GM12892 (cell line): ENCODE measurements at places on chromosomes 1 and 21.
A peak's percentile ranks its signal among the peaks of the same experiment; 100 is the strongest.

DNA sequence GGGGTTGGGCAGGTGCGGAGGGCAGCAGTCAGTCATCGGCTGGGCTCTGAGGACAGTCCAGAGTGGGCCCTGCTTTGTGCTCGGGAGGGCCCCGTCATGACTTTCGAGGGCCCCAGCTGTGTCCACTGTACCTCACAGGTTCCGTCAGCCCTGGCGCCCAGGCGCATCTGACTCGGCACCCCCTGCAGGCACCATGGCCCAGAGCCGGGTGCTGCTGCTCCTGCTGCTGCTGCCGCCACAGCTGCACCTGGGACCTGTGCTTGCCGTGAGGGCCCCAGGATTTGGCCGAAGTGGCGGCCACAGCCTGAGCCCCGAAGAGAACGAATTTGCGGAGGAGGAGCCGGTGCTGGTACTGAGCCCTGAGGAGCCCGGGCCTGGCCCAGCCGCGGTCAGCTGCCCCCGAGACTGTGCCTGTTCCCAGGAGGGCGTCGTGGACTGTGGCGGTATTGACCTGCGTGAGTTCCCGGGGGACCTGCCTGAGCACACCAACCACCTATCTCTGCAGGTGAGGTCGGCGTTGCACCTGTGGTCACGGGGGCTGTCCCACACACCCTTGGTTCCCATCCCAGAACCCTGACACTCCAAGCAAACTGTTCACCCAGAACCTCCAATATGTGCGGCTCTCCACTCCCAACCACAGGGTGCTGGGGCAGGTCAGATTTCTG is 7.8 kb downstream of the PODN start:
- DNase-seq: peak; percentile 14

DNA sequence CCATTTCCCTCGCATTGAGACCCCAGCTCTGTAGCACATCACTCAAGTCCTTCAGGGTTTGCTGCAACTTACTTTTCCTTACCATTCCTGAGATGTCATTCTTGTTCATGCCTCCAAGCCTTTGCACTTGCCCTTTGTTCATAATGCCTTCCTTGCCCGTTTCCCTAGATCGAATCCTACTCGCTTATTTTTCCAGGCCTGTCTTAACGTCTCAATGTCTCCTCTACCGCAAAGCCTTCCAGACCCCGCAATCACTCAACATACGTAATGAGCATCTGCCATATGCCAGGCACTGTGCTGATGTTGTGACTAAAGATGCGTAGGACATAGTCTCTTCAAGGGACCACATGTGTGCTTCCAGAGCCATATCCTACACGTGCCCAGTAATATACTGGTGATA is 31.1 kb upstream of the CNIH3 start:
- no peak for DNase-seq

GRCh38 chr1:185969524-185969991 is 235.4 kb downstream of the HMCN1 start:
- DNase-seq: no peak

- DNase-seq: no peak
These were observed 42.5 kb upstream of the C1orf174 start for GRCh38 chr1:3942416-3943122.

DNA sequence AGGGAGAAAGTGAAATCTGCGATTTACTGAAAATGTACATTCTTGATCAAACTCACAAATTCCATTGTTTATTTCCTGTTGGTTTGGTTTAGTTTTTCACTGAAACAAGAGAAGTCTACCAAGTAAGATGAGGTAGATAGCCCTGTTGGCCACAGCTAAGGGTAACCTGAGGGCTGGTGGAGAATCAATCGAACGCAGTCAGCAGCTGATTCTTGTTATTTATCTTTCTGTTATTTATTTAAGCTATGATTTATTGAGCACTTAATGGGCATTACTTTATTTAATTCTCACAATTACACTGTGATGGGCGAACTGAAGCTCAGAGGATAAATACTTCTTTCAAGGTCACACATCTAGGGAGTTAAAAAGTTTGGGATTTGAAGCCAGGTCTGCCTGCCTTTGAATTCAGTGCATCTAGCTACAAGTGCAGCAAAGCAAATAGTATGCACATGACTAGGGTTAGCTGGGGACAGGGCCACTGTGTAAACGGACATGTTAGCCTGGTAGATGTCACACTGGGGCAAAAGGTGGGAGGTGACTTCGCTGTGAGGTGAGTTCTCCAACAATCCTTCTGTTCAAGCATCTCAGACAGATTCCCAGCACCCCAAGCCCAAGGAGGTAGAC is 106.5 kb upstream of the GADD45A start:
- no peak for DNase-seq

DNA sequence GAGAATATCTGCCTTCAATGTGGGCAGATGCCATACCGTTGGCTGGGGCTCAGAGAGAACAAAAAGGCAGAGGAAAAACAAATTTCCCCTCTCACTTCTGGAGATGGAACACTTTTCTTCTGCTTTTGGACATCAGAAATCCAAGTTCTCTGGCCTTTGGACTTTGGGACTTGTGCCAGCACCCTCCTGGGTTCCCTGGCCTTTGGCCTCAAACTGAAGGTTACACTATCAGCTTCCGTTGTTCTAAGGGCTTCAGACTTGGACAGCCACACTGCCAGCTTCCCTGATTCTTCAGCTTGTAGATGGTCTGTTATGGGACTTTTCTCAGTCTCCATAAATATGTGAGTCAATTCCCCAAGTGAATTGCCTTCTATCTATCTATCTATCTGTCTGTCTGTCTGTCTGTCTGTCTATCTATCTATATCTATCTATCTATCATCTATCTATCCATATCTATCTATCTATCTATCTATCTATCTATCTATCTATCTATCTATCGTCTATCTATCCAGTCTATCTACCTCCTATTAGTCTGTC is 778.1 kb upstream of the TMPRSS15 start:
- DNase-seq: no peak

GRCh38 chr1:208652296-208653160 is 408.3 kb upstream of the PLXNA2 start:
- DNase-seq: peak; percentile 18

DNA sequence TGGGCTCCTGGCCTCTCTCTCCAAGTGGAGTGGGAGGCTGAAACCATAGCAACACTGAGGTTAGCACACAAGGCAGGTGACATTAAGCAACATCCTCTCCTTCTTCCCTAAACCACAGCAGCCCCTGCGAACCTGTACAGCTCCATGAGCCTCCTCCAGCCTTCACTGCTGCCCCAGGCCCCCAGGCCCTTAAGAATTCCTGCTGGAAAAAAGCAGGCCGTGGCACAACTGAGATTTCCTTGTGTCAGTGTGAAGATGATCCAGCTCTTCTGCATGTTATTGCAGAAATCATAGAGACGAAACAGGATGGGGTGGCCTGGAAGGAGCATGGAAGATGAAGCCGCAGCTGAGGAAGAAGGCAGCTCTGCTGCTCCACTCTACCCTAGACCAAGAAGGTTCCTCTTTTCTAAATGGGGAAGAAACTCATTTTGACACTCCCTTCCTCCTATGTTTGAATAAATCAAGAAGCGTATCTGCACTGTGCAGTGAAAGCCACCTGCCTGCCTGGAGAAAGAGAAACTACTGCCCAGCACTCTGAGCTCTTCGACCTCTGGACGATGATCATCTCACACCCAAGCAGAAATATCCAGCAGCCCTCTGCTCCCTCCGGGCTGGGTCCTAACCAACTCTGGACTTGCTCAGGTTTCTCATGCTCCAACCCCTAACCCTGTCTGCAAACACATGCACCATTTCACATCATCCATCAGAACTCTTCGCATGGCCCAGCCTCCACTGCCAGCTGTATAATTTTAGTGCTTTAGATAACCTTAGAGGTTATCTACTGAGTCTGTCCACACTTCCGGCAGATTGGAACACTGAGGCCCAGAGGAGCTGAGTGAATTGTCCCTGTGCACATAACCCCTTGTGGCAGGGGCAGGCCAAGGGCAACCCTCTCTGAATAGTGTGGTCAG is 20.7 kb downstream of the SH3BP5L start:
- DNase-seq: peak; percentile 48

DNA sequence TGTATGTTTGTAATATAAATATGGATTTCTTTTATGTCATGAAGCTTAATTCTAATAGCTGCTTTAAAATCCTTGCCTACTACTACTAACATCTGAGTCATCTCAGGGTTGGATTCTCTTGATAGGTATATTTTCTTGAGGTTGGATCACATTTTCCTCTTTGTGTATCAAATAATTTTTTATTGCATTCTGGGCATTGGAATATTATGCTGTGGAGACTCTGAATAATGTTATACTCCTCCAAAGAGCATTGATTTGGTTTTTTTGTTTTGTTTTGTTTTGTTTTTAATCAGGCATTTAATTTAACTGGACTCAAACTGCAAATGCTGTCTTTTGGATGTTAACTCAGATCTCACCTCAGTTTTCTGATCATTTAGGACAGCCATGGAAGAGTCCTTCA is 8.0 kb downstream of the DHX9 start:
- DNase-seq: no peak

GRCh38 chr1:10767282-10767681 is 29.2 kb downstream of the CASZ1 start:
- DNase-seq: no peak

DNA sequence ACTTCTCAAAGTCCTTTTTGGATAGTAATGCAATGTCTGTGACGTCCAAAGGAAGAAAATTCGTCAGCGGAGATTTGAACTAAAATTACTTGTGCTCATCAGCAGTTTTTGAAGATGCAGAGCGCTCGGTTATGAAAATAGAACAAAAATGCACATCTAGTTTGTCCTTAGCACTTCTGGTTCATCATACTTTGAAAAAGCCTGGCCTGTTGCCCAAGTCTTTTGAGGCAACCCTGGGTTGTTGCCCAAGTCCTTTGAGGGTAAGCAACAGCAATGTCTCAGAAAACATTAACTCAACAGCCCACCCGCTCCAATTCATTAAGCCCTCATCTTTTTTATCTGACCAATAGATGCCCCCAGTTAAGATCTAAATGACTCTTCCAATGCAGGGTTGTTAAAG is 91.9 kb downstream of the HUNK start:
- no peak for DNase-seq

GRCh38 chr1:232247669-232248068 is 382.3 kb downstream of the SIPA1L2 start:
- no peak for DNase-seq

DNA sequence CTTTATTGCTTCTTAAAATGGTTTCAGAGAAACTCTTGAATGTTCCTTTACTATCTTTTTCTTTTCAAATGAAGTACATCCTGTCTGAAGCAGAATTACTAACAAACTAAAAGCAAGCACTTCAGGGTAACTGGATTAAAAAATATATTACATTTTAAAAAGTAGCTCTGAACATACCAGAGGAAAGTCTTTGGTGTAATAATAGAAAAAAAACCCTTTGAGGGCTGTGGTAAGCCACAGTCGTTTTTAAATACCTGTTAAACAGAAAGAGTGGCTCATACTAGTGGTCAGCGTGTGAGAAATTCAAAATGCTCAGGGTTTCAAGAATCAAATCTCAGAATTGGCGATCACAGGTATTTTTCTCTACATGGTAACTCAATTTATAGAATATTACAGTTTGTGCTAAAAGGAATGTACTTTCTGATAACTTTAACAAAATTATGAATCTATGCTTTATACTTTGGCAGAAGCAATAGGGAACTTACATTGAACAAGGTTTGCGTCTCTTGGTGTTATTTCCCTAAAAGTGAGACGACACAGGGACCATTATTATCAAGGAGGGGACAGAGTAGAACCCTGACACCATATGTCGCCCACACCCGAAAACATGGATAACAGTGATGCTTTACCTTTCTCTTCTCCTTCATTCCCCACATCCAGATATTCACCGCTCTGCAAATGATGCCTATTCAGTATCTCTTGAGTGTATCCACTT is 97.0 kb upstream of the DPH5 start:
- no peak for DNase-seq
